ENCODE measurements at places on chromosomes 12 and 14.

GRCh38 chr12:123160801-123161487 is 10.1 kb upstream of the PITPNM2 start:
- no peak for DNase-seq

GRCh38 chr12:3565985-3566384 is 75.0 kb downstream of the PRMT8 start:
- no peak for DNase-seq

DNA sequence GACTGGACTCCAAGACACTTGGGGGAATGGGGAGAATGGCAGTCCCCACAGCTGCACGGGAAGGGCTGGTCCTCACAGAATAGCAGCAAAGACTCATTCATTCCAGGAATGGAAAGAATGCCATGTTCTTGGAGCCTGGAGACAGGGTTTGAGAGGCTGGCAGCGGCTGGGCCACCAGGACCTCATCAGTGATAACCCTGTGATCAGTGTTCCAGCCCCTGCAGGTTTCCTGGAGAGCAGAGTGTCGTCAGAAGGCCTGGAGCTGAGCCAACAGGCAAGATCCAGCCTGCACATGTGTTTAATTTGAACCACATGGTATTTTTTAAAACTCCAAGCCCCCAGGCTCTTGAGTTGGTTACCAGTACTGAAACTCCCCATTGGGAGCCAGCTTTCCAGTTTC is 11.3 kb downstream of the BDKRB1 start:
- no peak for DNase-seq

- DNase-seq = no peak
Measured at GRCh38 chr12:82874945-82875344, 188.2 kb downstream of the TMTC2 start.

DNA sequence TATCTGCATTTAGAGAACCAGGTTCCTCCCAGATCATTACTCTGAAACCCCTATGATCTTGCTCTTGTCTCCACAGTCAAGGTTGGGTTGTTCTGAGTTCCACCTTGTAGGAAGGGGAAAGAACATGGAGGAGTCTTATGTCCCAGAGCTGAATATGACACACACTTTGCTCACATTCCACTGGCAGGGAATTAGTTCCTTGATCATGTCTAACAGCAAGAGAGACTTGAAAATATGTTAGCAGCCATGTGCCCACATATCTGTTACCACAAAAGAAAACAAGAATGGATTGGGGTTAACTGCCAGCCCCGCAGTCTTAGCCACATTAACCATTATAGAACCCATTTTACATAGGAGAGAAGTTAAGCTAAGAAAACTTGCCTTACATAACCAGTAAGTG is 71.1 kb upstream of the MDM1 start:
- DNase-seq = no peak

GRCh38 chr12:57401165-57401564 is 29.7 kb downstream of the R3HDM2 start:
- no peak for DNase-seq

DNA sequence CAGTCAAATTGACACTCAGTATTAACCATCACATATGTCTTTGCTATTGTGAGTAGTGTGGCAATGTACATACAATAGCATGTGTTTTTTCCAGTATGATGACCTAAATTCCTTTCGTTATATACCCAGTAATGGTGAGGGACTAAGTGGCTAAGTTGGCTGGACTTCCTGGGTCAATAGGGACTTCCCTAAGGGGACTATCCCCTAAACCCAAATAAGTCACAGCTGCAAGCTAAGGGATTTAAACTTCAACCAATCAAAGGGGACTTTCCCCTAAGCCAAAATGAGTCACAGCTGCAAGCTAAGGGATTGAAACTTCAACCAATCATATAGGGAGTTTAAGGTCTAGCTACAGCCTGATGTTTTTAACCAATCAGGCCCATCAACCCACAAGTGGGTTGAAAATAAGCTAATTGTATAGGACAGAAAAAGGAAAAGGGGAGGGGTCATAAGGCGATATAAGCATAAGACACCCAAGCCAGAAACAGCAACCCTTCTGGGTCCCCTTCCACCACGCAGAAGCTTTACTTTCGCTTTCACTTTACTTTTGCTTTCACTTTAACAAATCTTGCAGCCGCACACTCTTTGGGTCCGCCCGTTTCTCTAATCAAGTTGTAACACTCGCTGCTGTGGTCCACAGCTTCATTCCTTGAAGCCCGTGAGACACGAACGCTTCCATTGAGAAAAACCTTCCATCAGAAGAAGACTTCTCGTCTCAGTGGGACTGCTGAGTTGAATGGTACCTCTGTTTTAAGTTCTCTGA is 404.4 kb downstream of the FLRT2 start:
- DNase-seq = peak; percentile 7

DNA sequence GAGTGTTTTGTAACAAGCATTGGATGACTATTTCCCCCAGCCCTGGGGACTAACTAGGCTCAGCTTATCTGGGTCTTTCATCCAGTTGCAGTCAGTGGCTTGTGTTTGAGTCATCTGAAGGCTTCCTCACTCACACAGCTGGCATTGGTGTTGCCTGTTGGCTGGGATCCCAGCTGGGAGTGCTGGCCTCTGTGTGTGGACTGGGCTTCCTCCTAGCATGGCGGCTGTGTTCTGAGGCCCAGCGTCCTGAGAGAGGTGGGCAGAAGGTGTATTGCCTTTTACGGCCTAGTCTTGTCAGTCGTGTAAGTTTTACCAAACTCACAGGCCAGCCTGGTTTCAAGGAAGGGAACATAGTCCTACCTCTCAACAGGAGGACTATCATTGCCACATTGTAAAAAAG is 28.3 kb upstream of the PPP2R5C start:
- DNase-seq = no peak

DNA sequence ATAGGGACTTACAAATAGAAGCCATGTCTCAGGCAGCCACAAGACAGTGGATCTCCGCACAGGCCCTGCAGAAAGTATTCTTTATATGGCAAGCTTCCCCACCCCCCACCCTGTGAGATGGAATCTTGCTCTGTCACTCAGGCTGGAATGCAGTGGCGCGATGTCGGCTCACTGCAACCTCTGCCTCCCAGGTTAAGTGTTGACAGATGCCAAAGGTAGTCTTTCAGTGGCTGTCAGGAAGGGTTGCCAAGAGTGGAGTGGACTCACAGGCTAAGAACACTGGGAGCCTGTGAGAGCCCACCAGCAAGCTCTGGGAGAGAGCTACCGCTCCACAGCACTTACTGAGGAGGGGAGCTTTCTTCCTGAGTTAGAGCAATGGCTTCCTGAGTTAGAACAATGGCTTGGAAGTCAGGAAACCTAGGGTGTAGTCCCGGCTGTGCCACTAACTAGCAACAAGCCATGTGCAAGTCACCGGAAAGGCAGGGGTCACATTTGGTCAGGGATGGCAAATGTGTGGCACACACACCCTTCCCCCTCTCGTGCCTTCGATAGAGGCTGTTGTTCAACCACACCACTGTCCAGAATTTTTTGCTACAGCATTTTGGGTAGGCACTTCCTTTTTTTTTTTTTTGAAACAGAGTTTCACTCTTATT is 2.6 kb downstream of the RNASE1 start:
- no peak for DNase-seq
